ENCODE measurements at places on chromosomes 11 and 22.

- DNase-seq = no peak
Observed at GRCh38 chr22:41030891-41031290, 61.5 kb upstream of the EP300 start.

- DNase-seq = no peak
Observed at GRCh38 chr11:995752-996420, 40.6 kb downstream of the MUC6 start.

DNA sequence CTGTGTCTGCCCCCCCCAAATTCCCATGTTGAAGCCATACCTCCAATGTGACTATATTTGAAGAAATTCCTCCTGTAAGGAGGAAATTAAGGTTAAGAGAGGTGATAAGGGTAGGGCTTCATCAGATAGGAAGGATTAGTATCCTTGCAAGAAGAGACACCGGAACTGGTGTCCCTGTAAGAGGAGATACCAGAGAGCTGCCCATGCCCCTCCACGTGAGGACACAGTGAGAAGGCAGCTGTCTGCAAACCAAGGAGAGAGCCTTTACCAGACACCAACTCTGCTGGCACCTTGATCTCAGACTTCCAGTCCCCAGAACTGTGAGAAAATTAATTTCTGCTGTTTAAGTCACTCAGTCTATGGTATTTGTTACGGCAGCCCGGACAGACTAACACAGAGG, 109.3 kb downstream of the ARFGAP2 start:
- no peak for DNase-seq

DNA sequence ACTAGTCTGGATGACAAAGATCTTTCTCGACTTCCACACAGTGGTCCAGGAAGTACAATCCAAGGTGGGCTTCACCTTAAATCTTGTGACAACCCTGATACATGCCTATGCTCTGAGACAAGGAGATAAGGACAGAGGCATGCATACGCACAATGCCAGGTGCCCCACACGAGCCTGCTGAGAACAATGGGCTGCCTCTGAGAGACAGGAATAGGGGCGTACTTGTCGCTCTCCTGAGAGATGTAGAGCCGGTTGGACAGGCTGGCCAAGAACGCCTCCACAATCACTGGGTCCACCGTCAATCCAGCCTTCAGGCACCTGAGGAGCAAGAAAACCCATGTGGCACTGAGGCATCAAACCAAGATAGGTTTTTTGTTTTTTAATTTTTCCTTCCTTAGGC, 25.5 kb downstream of the SERPIND1 start:
- no peak for DNase-seq

DNA sequence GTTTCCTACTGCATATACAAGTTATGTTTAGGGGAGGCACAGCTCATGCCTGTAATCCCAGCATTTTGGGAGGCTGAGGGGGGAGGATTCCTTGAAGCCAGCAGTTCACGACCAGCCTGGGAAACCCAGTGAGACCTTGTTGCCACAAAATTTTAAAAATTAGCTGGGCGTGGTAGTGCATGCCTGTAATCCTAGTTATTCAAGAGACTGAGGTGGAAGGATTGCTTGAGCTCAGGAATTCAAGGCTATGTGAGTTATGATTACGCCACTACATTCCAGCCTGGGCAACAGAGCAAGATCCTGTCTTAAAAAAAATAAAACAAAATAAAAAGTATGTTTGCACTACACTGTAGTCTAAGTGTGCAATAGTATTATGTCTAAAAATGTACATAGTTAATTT, 108.8 kb upstream of the TEAD1 start:
- DNase-seq = no peak

DNA sequence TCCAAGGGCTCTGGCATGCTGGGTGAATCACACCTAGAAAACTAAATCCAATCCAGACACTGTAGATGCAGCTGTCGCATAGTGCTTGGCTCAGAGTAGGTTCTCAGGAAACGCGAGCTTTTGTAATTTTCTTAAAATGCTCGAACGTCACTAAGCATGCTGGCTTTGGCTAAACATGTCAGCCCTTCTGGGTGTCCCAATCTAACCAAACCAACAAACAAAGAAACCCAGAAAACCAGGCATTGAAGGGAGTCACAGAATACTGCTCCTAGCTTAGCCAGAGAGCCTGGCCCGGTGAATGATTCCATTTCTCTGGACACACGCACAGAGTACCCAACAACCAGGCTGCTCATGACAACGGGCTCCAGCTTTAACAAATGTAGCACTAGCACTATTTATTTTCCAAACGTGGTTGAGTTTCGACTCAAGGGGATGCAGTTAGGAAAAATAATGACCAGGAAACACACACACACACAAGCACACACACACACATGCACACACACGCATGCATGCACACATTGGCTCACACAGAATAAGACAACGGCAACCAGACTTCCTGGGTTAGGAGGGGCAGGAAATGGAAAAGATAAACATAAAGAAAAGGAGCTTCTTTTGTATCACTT, 492.6 kb downstream of the MIAT start:
- peak; percentile 42 for DNase-seq

DNA sequence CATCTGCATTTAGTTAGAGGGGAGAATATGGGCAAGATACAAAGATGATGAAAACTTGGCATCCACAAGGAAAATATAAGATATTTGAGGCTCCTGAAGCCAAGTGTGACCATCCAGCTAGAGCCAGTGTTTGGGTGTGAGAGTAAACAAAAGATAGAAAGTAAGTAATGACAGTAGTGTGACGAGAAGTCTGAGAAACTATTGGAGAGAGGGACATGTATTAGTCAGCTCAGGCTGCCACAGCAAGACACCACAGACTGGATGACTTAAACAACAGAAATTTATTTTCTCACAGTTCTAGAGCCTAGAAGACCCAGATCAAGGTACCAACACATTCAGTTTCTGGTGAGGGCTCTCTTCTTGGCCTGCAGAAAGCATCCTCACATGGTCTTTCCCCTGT, 6.4 kb upstream of the CCKBR start:
- no peak for DNase-seq

GRCh38 chr11:80636999-80637398, 1196.2 kb upstream of the TENM4 start:
- no peak for DNase-seq

DNA sequence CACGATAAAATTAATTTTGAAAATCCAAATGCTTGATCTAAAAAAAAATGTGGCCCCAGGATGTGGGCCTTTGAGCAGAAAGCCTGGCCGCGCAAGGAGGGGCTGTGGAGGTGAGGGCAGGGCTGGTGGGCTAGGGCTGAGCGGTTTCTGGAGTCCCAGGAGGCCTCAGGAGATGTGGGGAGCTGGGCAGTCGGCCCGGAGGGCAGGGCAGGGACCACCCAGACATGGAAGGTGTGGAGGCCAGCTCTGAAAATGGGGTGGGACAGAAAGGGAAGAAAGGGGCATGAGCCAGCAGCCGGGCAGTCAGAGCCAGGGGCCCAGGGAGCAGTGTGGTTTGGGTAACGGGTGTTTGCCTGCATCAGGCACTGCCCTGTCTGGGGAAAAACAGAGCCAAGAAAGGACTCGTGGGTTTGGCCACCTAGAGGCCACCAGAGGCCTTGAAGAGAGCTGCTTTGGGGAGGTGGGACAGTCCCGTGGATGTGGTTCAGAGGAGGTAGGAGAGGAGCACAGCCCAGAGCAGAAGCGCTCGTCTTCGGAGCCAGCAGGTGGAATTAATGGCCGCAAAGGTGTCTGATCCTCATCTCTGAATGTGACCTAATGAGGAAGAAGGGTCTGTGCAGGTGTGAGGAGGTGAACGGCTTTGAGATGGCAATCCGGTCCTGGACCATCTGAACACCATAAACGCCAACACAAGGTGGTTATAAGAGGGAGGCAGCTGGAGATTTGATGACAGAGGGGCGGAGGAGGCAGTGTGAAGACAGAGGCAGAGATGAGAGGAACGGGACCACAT, 50.2 kb downstream of the IGF2 start:
- no peak for DNase-seq

- no peak for DNase-seq
Observed at GRCh38 chr11:9675691-9676090, 11.8 kb downstream of the SWAP70 start.

GRCh38 chr11:2378527-2379210, 1.6 kb downstream of the CD81 start:
- peak; percentile 40 for DNase-seq

- no peak for DNase-seq
Observed at GRCh38 chr11:24496736-24497725, at the start of gene LUZP2. LUZP2 (plus strand) TSS chr11:24497053.
